ENCODE measurements at places on chromosomes 6 and 20.

GRCh38 chr6:150352321-150353296 lies 16.2 kb upstream of the IYD start:
- DNase-seq: peak; percentile 15

DNA sequence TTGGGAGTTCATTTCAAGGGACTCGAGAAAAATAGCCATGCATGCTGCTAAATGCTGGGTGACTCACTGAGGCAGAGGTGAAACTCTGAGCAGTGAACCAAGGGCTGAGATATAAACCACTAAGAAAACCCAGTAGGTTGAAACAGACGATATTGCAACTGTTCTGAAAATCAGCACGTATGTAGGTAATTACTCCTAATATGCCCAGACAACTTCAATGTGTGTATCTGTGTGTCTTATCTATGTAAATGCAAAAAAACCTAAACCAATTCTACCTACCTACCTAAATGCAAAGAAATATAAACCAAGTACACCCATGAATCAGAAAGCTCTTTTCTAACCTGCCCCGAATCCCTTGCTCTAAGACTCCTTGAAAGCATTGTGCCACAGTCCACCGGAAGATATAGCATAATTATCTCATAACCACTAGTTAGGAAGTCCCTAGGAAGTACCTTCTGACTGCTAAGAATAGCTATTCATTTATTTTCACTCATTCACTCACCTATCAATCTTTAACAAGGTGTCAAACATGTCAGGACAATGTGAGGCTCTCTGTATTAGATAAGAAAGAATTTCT lies 458.7 kb upstream of the RUNX2 start:
- no peak for DNase-seq

DNA sequence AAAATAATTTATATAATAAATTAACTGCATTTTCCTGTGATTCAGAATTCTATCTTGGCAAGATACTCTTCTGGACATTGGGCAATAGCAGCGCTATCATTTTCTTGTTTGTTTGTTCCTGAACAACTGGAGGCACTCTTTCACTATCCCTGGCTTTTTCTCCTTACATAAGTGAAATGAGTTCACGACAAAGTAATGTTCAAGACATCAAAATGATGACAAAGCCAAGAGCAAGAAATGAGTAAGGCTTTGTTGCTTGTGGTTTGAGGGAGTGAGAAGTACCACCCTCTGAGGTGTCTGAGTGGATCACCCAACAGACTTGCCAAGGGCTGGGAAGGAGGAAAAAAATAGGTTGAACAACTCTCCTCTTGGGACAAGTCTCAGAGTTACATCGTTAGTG lies 466.6 kb upstream of the JAG1 start:
- DNase-seq: no peak

DNA sequence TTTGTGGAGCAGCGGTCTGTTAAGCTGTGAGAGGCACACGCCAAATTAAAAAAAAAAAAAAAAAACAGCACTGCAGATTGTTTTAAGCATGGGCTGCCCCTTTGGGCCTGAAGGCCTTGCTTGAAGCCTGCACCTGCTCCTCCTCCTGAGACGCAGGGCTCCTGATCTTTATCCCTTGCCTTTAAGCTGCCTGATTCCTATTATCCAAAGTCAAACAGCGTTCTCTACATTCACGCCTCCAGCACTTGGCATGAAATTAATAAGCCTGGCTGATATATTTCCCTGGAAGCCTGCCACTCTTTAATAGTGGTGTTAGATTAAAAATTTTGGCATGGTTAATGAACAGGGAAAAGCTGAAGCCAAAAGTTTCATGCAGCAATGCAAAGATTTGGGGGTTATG lies 163.9 kb downstream of the FAXC start:
- DNase-seq: no peak

DNA sequence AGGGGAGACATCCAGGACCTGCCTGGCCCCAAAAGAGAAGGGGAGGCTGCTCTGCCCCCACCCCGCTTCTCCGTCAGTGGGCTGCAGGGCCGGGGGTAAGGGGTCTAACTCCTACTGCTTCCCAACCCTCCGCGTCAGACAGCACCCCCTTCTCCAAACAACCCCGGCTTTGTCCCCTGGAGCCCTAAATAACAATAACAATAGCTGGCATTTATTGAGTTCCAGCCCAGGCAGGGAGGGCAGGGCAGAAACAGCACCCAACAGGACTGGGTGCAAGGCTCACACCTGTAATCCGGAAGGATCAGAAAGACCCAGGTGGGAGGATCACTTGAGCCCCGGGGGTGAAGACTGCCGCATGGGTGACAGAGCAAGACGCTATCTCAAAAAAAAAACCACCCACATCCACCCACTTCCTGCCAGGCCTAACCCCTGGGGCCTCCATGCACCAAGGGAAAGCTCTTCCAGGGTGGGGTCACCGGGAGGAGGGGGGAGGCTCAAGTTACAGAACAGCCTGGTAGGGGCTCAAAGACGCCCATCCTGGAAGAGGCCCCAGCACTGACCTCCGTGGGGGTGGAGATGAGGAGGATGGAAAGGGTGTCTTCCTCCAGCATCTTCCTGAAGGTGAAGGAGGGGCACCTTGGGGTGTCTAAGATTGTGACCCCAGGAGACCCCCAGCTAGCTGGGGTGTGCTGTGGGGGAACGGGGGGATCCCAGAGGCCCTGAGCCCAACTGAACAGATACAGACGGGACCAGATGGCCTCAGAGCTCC lies 1.3 kb upstream of the FNDC11 start:
- peak; percentile 88 for DNase-seq

DNA sequence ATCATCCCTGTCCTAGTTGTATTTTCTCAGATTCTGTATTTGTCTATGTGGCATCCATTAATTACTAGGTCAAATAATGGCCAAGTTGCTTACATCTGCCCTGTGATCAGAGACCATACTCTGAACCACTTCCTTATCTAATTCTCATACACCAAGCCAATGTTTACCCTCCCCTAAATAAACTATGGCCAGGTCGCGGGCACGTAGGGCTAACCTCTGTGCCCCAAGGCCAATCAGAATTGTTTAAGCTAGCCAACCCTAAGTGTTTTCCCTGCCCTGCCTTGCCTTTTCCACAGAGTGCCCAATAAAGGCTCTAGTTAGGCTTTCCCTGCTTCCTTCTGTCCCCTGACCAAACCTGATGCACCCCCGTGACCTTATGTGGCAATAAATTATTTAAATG lies 2.8 kb upstream of the CALHM4 start:
- DNase-seq: no peak

GRCh38 chr6:13633343-13633742 lies 18.2 kb downstream of the NOL7 start:
- DNase-seq: no peak

DNA sequence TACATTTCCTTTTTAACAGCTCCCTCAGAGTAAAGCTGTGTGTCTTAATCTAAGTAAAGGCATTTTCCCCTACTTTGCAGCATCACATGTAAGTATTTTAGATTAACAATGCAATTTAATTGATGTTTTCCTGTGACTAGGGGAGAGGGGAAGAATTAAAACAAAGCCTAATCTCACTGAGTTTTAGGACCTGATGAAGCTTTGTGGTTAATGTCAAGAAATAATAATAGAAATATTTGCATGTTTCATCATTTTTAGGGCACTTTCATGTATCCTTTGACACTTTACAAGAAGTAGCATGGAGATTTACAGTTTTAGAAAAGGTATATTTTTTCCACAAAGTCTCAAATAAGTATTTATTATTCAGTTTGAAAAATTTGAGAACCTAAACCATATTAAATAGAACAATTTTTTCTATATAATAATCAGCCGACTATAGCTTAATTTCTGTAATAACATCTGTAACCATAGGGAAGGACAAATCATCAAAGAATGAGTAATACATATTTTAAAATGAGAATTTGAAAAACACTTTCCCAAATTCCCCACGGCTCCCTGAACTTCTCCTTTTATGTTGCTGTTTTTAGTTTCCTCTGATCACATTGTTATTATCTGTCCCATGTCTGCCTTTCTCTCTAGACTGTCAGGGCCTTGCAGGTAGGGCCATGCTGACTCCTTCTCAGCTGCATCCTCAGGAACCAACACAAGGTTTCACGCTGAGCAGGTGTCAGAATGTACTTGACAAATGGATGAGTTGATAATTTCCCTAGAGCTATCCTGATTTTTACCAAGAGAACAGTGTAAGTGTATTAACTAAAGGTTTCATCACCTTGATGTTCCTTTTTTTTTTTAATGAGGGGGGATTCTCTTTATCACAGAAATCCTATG lies 338.1 kb downstream of the SYNE1 start:
- no peak for DNase-seq

DNA sequence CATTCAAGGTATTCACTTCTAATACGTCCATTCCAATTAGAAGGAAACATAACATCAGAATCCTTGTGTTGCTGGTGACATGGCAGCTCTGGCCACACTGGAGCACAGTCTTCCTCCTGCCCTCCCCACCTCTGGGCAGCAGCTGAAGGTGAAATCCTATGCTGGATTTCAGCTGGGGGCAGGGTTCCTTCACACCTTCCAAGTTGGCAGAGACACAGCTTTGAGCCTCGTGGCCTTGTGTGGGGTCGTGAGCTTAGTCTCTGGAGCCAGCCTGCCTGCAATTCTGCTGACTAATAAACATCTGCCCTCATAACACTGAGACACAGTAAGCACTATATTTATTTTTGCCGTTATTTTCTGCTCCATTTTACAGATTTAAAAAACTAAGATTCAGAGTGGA lies 218.9 kb upstream of the RIN2 start:
- no peak for DNase-seq

DNA sequence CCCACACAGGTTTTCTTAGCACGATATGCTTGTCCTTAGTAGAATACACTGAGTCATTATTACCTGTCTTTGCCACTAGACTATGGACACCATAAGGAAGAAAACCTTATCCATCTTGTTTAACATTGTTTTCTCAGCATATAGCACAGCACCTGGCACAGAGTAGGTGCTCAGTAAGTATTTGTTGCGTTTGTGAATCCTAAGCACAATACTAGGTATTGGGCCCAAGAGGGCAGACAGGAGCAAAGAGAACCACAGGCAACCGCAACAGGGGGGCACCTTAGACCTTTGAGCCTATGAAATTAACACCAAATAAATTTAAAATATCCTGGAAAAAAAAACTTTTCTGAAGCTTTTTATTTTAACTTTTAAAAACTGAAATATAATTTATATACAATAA lies 3.7 kb upstream of the NCOA6 start:
- no peak for DNase-seq

DNA sequence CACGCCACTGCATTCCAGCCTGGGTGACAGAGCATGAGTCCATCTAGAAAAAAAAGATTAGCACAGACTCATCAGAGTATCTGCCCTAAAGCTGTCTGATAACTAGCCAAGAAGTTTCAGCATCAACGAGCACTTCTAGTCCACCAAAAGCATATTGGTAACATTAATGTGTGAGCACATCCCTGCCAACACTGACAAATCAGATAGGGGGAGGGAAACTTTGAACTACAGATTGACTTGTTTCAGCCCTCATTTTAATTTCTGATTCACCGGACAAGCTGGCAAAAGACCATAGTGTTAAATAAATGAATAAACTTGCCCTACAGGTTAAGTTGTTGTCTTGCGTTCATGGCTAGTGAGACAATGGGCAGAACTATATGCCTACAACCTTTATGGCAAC lies 7.7 kb upstream of the SEC63 start:
- no peak for DNase-seq

GRCh38 chr6:107557698-107558097 lies 67.8 kb downstream of the SOBP start:
- DNase-seq: no peak

DNA sequence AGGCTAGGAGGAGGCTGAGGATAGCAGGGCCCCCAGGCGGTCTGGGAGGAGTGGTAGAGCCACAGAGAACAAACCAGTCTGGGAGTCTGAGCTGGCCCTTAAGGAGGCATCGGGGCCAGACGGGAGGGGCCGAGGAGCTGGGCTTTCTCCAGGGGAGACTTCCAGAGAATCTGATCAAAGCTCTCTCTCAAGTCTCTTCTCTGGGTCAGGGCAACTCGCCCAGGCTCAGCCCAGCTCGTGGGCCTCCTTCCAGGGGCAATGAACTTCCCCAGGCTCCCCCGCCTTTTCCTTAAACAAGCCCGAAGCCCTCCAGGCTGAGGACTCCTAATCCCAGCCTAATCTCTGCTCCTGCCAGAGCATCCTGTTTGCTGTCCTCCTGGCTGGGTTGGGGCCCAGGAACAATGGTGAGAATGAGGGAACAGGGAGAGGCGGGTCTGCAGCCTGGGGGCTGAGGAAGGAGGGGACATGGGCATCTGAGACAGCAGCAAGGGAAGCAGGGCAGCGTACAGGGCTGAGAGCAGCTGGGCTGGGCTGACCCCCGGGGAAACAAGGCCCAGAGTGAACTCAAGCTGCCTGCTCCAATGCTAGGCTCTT lies 173.6 kb downstream of the ANKRD60 start:
- DNase-seq: no peak

- no peak for DNase-seq
Observed at GRCh38 chr6:71496018-71496721, 207.6 kb downstream of the OGFRL1 start.

GRCh38 chr20:36644032-36644705 lies 1.8 kb downstream of the SLA2 start:
- DNase-seq: peak; percentile 30

DNA sequence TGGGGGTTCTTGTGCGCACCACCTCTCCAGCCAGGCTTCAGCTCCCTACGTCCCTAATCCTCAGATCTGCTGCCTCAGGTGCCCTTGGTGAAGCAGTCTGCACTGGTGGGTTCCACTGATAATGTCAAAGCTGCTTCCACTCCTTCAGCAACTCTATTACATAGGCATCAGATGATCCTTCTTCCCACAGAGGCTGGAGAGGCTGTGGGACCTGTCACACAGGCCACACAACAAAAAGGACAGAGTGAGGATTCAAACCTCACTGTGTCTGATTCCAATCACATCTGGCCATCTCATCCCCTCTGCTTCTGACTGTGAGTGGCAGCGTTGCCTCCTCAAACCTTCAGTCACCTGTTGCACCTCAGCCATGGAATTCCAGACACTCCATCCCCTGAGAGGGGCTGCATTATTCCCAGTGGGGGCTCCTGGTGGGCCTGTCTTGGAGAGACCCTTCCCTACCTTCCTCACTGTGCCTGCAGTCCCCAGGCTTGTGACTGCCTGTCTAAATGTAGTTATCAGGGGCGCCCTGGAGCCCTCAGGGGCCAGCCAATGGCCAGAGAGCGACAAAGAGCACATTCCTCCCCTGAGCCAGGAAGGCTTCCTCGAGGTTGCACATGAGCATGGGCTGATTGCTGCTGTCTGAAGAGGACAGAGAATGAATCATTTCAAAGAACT lies 211.4 kb upstream of the ECI2 start:
- DNase-seq: no peak

DNA sequence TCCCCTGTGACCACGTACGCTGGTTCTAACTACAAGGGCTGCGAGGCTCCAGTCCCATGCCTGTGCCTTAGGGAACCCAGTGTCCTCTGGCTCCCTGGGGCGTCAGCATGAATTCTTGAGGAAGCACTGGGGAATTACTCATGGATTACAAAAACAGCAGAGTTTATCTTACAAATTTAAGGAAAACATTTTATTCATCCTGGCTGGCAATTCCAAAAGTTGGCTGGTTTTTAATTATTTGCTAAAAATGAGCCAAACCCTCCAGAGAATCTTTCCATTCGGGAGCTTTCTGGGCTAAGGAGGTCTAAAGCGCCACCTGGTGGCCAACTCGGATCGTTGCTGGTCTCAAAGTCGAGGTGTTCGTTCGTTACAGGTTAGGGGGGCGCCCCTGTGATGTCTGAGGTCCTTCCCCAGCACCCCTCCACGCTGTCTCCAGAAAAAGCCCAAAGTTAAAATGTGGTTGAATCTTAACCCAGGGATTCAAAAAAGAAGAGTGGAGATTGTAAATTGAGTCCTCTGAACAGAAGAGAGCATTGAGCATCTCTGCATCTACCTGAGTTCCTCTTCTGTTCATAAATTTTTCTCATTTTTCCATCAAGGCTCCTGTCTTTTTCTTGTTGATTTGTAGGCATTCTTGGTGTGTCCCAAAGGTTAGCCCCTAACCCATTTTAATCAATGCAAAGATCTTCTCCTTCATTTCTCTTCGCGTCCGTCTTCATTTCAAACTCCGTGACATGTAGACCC lies 99.4 kb downstream of the BFSP1 start:
- no peak for DNase-seq

All from T-helper 2 cell (primary cell).